ENCODE measurements at places on chromosomes 1 and 21.
A peak's percentile ranks its signal among the peaks of the same experiment; 100 is the strongest.

DNA sequence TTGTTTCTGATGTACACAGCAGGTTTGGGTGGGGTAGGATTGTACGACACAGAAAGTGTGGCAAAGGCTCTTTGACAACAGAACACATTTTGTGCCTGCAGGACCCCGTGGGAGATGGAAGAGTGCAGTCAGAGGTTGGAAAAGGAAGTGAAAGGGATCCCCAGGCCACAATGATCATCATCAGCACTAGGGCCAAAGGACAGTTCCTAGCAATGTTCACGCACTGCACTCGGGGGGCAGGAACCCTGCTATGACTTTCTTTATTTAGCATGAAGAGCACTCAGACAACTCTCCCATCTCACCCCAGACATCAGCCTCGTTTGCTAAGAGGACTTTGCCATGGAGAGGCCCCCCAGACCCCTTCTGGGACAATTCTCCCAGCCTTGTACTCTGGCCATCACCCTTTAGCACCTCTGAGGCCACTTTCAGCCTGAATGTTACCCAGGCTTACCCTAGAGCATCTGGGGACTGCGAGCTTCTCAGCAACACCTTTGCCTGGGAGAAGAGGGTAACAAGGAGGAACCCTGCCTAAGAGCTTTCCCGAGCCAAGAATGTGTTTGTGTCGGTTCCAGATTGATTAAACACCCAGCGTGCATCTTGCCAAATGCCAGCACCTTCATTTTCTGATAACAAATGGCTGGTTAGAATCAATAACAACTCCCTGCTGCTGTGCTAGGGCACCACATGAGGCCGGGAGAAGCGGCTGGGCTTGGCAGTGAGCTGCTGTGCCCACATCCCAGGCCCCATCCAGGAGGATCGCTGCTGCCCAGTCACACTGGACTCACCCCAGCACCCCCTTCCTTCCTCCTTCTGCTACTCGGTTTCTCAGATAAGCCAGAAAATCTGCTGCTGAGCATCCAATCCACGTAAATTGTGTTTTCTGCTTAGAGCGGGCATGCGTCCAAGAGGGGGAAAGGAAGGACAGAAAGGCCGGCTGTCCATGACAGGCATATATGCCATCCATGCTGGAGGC is 633.1 kb downstream of the AJAP1 start:
- DNase-seq, result no peak

- no peak for DNase-seq
Observed at GRCh38 chr1:226572325-226572726, 23.8 kb downstream of the STUM start.

- DNase-seq, result peak; percentile 6
Observed at GRCh38 chr1:208604295-208604694, 360.1 kb upstream of the PLXNA2 start.

DNA sequence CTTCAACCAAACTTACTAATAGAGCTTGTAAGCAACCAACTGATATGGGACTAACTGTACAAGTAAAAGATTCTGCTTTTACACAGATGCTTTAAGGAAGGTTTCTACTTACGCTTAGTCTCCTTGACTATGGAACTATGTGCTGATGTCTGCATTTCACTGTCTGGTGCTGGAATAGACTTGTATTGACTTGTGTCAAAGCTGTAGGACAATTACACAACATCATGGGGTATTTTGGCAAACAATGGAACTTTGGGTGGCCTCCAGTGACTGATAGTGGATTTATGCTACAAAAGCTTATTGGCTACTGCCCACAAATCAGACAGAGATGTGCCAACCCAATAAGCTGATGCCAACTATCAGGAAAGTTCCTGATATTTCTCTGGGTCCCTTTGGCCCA is 10.6 kb downstream of the CBR1 start:
- DNase-seq, result no peak

- no peak for DNase-seq
Observed at GRCh38 chr1:109356915-109357314, 40.8 kb downstream of the SORT1 start.

GRCh38 chr1:1173061-1173792 is 453 bp upstream of the TTLL10 start:
- DNase-seq, result no peak

DNA sequence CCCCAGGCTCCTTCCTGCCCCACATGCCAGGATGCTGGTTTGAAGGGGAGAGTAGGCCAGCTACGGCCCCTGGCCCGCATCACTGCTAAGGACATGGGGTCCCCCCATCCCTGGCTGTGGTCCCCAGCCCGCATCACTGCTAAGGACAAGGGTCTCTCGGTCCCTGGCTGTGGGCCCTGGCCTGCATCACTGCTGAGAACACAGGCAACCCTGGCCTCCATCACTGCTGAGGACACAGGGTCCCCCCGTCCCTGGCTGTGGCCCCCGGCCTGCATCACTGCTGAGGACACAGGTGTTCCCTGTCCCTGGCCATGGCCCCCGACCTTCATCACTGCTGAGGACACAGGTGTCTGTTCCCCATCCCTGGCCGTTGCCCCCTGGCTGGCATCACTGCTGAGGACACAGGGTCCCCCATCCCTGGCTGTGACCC is 448 bp upstream of the OBSCN start:
- no peak for DNase-seq
